ENCODE measurements at places on chromosomes 12 and 14.

DNA sequence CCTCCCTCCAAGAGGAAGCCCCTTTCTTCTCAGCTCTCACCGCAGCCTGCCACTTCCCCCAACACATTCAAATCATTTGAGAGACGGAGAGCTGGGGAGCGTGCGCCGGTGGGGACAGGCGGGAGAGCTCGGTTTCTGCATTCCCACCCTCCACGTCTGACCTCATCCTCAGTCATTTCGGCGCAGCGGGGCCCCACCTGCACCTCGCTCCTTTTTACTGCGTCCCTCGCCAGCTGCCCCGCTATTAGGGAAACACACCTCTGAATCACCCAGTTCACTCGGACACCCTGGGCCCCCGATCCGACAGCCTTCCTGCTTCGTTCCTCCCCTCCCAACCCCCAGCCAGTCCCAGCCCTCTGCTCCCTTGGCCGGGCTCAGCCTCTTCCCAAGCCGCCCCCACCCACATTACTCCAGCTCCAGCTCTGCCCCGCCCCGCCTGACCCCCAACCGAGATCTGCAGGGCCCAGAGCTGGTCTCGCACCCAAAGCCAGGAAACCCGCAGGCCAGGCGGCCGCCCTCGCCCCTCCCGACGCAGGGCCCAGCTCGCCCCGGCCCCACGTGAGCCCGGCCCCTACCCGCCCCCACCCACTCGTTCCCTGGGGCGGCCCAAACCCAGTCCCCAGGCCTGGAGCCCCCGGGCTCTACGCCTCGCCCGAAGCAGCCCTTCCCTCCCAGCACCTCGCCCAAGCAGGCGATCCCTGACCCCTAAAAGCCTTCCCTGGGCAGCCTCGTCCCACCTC is 783 bp downstream of the CORO1C start:
- peak; percentile 5 for ATAC-seq

GRCh38 chr12:72274931-72275330 is 2.8 kb downstream of the TRHDE start:
- no peak for ATAC-seq

DNA sequence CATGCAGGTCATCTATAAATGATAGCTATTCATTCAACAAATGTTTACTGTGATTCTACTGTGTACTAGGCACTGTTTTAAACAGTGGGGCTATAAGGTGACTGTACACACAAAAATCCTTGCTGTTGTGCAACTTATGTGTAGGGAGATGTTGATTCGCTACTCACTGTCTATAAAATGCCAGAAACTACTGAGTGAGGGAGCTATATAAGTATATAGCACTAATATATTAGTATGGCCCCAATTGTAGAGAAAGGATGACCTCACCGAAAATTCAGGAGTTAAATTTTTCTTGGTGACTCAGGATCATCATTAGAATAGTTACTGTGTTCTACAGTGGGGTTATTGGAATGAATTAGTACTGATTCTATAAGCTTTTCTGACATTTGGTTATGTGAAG is 117.4 kb downstream of the TGFB3 start:
- ATAC-seq: no peak

- no peak for ATAC-seq
These were observed 3.5 kb downstream of the AICDA start for GRCh38 chr12:8609061-8609570.

DNA sequence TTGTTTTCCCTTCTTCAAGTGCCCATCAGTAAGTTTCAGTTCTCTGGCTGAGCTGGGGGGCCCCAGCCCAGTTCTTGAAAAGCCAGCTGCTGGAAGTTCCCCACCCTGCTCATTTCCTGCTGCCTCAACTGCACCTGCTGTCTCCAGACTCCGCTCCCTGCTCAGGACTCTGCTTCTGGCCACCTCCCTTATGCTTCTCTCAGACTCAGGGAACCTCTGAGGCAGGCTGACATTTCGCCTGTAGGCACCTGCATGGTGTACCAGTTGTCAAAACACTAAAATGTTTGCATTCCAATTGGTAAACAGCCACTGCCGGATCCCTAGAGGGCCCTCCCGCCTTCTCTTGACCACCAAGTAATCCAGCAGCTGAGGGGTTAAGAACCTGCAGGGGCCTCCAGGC is 136.5 kb upstream of the VRK1 start:
- ATAC-seq: no peak

DNA sequence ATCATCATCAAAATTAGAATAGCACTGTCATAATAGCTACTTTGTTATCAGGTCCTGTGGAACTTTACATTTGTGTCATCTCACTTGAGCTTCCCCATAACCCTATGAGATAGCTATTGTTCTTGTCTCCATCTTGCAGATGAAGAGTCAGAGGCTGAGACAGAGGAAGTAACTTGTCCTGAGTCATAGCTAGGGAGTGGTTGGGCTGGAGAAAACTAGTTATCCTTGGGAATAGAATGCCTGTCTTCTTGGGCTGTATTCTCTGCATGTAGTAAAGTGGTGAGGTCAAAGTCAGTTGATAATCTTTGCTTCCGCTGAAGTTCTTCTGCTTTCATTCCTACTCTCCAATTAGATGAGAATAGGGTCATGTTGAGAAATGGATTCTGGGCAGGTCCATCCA is 117.0 kb downstream of the SMOC1 start:
- ATAC-seq: no peak

GRCh38 chr14:34025325-34026017 is 74.6 kb upstream of the EGLN3 start:
- ATAC-seq: no peak

GRCh38 chr14:75299059-75299458 is 20.4 kb downstream of the FOS start:
- peak; percentile 31 for ATAC-seq
